ENCODE measurements at places on chromosomes 4 and X. TPM values are rescaled to one million over a fixed set of nuclear protein-coding genes. Genes with fewer than 3 reads are reported as not detected.
A peak's percentile ranks its signal among the peaks of the same experiment; 100 is the strongest.

GRCh38 chrX:47644557-47645091 lies 5.7 kb downstream of the ELK1 start:
- no peak overlapping the region for H3K27ac ChIP-seq
- peaks cover 27% of the 10 kb centered on the region for H3K36me3 ChIP-seq
- peaks cover 4% of the 10 kb centered on the region for H3K4me1 ChIP-seq
- H3K27me3 ChIP-seq = no peaks in the 10 kb centered on the region
- H3K4me3 ChIP-seq = no peak overlapping the region
- DNase-seq = no peak

- H3K4me1 ChIP-seq = no peaks in the 10 kb centered on the region
- H3K36me3 ChIP-seq = no peaks in the 10 kb centered on the region
- H3K27me3 ChIP-seq = no peaks in the 10 kb centered on the region
- H3K4me3 ChIP-seq = no peak overlapping the region
- DNase-seq = no peak
- H3K27ac ChIP-seq = no peak overlapping the region
These were observed 227.4 kb downstream of the SLC7A11 start for GRCh38 chr4:138014590-138015288.

DNA sequence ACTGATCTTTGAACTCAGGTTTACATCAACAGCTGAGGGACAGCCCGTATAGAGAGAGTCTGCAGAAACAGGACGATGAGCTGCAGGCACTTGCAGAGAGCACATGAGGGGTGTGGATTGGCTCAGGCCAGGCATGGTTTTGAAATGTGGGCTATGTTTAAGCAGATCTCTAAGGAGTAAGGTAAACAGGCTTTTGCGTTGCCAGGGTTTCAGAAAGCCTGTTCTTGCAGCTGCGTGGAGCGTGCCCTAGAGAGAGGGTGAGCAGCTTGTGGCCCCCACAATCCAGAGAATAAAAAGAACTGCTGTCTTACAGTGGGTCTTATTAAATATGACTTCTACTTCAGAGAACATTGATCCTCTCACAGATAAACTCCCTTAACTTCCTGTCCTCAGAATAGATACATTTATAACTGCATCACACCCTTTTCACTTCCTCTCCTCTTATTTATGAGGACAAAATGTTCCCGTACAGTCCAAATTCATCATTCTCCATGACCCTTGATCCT lies 64.1 kb downstream of the TMA16 start:
- no peaks in the 10 kb centered on the region for H3K36me3 ChIP-seq
- H3K4me1 ChIP-seq = peaks cover 15% of the 10 kb centered on the region
- H3K27ac ChIP-seq = peak overlapping the region; percentile 48
- DNase-seq = no peak
- no peaks in the 10 kb centered on the region for H3K27me3 ChIP-seq

DNA sequence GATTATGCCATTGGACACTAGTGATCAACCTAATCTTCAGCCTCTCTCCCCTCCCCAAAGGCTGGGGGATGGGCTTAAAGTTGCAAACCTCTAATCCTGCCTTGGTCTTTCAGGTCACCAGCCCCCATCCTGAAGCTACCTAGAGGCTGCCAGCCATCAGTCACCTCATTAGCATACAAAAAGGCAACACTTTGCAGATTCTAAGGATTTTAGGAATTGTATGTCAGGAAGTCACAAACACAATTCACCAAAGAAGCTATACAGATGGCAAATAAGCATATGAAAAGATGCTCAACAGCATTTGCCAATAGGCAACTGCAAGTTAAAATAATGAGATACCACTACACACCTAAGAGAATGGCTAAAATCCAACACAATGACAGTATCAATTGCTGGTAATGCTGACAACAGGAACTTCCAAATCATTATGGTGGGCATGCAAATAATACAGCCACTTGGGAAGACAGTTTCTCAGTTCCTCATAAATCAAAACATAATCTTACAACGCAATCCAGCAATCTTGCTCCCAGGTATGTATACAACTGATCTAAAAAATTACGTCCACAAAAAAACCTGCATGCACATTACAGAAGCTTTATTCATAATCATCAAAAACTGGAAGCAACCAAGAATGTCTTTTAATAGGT lies 9.0 kb upstream of the PIM2 start:
- no peak for DNase-seq
- no peak overlapping the region for H3K27ac ChIP-seq
- H3K4me1 ChIP-seq = no peaks in the 10 kb centered on the region
- H3K27me3 ChIP-seq = no peaks in the 10 kb centered on the region
- H3K36me3 ChIP-seq = no peaks in the 10 kb centered on the region
- H3K4me3 ChIP-seq = no peak overlapping the region

- H3K27ac ChIP-seq = no peak overlapping the region
- no peak for DNase-seq
- no peaks in the 10 kb centered on the region for H3K4me1 ChIP-seq
- no peaks in the 10 kb centered on the region for H3K36me3 ChIP-seq
- H3K4me3 ChIP-seq = no peak overlapping the region
These were observed 19.9 kb upstream of the AR start for GRCh38 chrX:67523932-67524331.

DNA sequence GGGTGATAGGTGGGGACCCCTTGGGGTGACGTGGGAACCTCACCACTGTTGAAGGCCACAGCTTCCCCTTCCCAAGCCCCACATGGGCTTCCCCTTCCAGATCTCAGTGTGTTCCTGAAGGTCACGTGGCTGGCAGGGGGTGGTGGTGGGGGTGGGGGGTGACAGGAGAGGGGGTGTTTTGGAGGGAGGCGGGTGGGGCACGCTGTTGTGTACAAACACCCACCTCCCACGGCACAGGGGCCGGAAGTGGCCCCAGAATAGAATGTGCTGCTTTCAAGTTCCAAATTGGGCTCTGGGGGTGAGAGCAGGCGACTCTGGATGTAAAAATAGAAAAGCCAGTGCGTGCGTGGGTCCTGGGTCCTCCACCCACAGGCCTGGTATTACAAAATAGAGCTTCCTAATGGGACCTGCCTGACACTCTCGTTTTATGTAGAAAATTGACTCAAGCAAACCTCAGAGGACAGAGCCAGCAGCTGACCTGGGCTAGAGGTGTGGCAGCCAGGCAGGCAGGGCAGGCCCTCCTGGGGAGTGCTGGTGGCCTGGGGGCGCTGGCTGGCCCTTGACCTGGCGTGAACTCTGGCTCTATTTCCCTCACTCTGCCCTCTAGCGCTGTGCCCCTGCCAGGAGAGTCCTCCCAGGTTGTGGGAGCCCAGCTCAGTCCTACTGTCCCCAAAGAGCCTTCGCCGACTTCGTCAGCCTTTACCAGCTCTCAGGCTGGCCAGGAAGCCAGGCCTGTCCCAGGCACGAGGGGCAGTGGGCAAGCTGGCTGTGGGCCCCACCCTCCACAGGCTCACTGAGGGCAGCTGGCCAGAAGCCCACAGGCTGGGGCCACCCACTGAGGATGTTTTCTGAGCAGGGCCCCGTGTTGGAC lies 5.4 kb upstream of the SH3BP2 start:
- no peak overlapping the region for H3K4me3 ChIP-seq
- H3K4me1 ChIP-seq = peaks cover 57% of the 10 kb centered on the region
- H3K36me3 ChIP-seq = no peaks in the 10 kb centered on the region
- no peaks in the 10 kb centered on the region for H3K27me3 ChIP-seq
- peak; percentile 56 for DNase-seq
- peak overlapping the region; percentile 93 for H3K27ac ChIP-seq

- no peak for DNase-seq
- no peaks in the 10 kb centered on the region for H3K27me3 ChIP-seq
- H3K4me3 ChIP-seq = no peak overlapping the region
- H3K4me1 ChIP-seq = no peaks in the 10 kb centered on the region
- no peaks in the 10 kb centered on the region for H3K36me3 ChIP-seq
These were observed 44.4 kb upstream of the STOX2 start for GRCh38 chr4:183860731-183861130.

GRCh38 chrX:123755107-123755506 lies 22.3 kb upstream of the THOC2 start:
- no peak for DNase-seq
- peaks cover 3% of the 10 kb centered on the region for H3K27me3 ChIP-seq
- no peaks in the 10 kb centered on the region for H3K4me1 ChIP-seq
- no peak overlapping the region for H3K27ac ChIP-seq
- no peak overlapping the region for H3K4me3 ChIP-seq

The MAGED4B gene
- 14.7 TPM for total RNA-seq

DNA sequence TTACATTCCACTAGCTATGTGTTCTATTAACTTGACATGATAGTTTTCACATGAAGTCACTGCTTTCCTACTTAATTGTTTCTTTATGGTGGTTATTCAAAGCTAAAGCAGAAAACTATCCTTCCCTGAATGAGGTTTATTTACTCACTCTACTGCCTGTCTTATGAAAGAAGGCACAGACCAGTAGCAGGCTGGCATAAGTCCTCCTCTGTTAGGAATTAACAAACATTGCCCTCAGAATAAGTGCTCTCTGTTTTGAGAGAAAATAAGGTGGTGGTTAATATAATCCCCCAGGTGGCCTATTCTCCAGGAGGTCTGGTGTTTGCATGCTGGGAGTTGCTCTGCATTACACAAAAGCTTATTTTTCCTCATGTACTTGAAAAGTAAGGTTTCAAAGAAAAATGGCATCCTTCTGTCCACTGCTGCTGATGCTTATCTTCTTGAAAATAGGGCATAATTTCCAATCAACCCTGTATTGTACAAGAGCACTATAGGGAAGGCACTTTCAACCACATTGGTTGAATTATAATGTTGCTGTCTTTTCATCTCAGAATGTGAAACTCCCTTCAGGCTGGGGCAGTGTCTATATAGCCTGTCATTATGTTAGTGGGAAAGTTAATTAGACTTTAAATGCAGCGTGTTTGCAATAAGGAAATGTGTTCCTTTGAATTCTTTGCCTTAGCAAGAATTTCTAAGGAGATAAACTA lies 119.7 kb upstream of the TBC1D9 start:
- H3K27ac ChIP-seq = no peak overlapping the region
- no peak overlapping the region for H3K4me3 ChIP-seq
- no peaks in the 10 kb centered on the region for H3K27me3 ChIP-seq
- no peaks in the 10 kb centered on the region for H3K36me3 ChIP-seq
- no peak for DNase-seq
- no peaks in the 10 kb centered on the region for H3K4me1 ChIP-seq

- no peaks in the 10 kb centered on the region for H3K36me3 ChIP-seq
- DNase-seq = no peak
- no peak overlapping the region for H3K4me3 ChIP-seq
- no peaks in the 10 kb centered on the region for H3K27me3 ChIP-seq
These were observed 34.0 kb downstream of the SMIM20 start for GRCh38 chr4:25948051-25948450.

The SLC39A8 gene
- total RNA-seq = 19.2 TPM

- H3K4me3 ChIP-seq = peak overlapping the region; percentile 98
- peak overlapping the region; percentile 96 for H3K27ac ChIP-seq
- no peaks in the 10 kb centered on the region for H3K4me1 ChIP-seq
- peaks cover 3% of the 10 kb centered on the region for H3K36me3 ChIP-seq
These were observed 869 bp upstream of the CAMK2D start for GRCh38 chr4:113762186-113763028.

The ZXDA gene
- 9.6 TPM for total RNA-seq

The IL13RA2 gene
- not detected for total RNA-seq

The HTT gene
- 61.4 TPM for total RNA-seq

- H3K27me3 ChIP-seq = no peaks in the 10 kb centered on the region
- H3K36me3 ChIP-seq = peaks cover 52% of the 10 kb centered on the region
- H3K27ac ChIP-seq = no peak overlapping the region
- H3K4me3 ChIP-seq = no peak overlapping the region
- H3K4me1 ChIP-seq = no peaks in the 10 kb centered on the region
These were observed 18.0 kb downstream of the HERC6 start for GRCh38 chr4:88396681-88397080.

The NHS gene
- 0.20 TPM for total RNA-seq

The CT47B1 gene
- total RNA-seq = not detected

DNA sequence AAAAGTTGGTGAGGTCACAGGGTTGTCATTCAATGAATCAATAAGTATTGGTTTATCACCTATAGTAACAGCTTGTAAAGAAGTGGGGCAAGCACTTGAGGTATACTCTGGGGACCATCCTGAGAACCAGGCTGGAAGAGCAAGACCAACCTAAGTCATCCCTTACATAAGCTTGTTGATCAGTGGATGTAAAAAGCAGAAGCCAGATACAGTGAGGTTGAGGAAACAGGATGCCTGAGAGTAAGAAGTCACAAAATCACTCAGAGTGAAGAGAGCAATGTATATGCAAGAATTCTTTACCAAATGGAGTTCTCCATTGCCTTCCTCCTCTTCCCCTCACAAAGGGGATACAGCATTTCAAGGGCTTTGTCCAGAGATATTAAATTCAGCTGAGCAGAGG lies 76.3 kb upstream of the PACRGL start:
- no peak overlapping the region for H3K27ac ChIP-seq
- no peaks in the 10 kb centered on the region for H3K36me3 ChIP-seq
- no peak overlapping the region for H3K4me3 ChIP-seq
- H3K27me3 ChIP-seq = no peaks in the 10 kb centered on the region
- H3K4me1 ChIP-seq = no peaks in the 10 kb centered on the region

The HERC3 gene
- total RNA-seq = 91.5 TPM

DNA sequence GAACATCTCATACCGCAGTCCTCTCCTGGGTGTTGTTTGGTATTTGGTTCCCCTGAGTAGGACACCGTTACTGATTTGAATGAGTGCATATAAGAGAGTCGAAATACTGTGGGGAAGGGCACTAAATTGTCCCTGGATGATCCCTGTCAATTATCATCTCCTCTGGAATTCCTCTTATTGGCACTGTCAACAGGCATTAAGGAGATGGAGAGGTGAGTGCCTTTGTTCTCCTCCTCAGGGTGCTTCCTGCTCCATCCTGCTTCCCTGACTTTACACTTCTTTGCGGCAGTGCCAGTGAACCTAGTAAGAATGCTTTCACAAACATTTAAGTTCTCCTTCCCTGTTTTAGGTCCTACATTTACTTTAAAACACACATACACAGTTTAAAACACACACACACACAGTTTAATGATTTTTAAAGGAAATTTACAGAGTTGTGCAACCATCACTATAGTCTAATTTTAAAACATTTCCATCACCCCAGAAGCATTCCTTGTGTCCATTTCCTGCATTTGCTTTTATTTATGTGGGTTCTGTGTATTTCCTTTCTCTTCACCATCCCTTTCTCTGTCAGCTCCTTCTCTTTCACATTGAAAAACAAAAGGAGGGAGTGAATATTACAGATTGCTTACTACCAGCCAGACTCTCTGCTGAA lies 20.9 kb upstream of the ZRSR2 start:
- H3K27me3 ChIP-seq = no peaks in the 10 kb centered on the region
- no peak overlapping the region for H3K27ac ChIP-seq
- DNase-seq = no peak
- H3K36me3 ChIP-seq = peaks cover 23% of the 10 kb centered on the region

GRCh38 chr4:3071811-3072210 lies 2.5 kb downstream of the HTT-AS start:
- H3K36me3 ChIP-seq = no peaks in the 10 kb centered on the region
- peaks cover 12% of the 10 kb centered on the region for H3K4me1 ChIP-seq

The DUSP21 gene
- not detected for total RNA-seq

GRCh38 chr4:152209772-152210493 lies 326.0 kb downstream of the FBXW7 start:
- H3K27ac ChIP-seq = no peak overlapping the region
- H3K36me3 ChIP-seq = no peaks in the 10 kb centered on the region
- no peaks in the 10 kb centered on the region for H3K4me1 ChIP-seq
- H3K27me3 ChIP-seq = peaks cover 2% of the 10 kb centered on the region

DNA sequence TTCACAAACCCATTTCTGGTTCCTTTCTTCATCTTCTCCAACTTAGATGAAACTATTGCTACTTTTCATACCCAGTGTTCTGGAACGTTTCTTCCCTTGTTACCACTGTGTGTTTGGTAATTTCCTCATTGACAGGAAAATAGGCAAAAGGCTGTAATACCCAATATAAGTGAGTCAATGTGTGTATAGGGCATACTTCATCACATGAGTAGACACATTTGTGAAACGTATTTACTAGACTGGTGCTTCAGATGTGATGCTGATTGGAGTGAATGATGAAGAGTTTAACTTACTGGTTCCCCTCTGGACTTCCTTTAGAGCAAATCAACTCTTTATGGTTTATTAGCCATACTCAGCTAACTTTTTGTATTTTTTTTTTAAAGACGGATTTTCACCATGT lies 195.1 kb upstream of the ATP6AP2 start:
- no peaks in the 10 kb centered on the region for H3K27me3 ChIP-seq
- no peak overlapping the region for H3K27ac ChIP-seq

All from T-cell (primary cell).